Stimulated activated CD4-positive, alpha-beta T cell treated with anti-CD3 and anti-CD28 coated beads, Interleukin-4, amount 100 ng/mL, for 24 hours (primary cell): ENCODE measurements at places on chromosomes 1 and 21.

GRCh38 chr1:211210052-211210451, 49.1 kb upstream of the RCOR3 start:
- no peak for DNase-seq

- DNase-seq = no peak
Observed at GRCh38 chr1:56092684-56093570, 486.4 kb downstream of the PLPP3 start.

DNA sequence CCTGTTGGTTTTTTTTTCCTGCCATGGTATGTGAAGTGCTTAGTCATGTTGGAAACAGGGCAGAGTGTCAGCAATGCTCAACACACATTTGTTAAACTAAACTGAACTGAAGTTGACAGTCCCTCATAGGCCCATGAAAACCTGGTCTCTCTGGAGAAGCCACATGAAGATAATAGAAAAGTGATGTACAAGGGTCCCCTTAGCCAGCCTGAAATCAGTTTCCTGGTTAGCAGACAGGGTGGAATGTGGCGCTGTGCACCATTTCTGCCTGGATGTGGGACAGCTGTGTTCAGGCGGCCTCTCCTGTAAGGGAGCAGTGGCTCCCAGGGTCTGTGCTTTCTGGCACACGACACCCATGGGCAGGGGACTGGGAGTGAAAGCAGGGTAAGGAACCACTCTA, 9.9 kb upstream of the CHI3L1 start:
- DNase-seq = no peak

GRCh38 chr1:18293291-18293690, 185.7 kb downstream of the IGSF21 start:
- no peak for DNase-seq

- DNase-seq = no peak
Observed at GRCh38 chr1:24119859-24120756, 8.2 kb upstream of the MYOM3 start.

DNA sequence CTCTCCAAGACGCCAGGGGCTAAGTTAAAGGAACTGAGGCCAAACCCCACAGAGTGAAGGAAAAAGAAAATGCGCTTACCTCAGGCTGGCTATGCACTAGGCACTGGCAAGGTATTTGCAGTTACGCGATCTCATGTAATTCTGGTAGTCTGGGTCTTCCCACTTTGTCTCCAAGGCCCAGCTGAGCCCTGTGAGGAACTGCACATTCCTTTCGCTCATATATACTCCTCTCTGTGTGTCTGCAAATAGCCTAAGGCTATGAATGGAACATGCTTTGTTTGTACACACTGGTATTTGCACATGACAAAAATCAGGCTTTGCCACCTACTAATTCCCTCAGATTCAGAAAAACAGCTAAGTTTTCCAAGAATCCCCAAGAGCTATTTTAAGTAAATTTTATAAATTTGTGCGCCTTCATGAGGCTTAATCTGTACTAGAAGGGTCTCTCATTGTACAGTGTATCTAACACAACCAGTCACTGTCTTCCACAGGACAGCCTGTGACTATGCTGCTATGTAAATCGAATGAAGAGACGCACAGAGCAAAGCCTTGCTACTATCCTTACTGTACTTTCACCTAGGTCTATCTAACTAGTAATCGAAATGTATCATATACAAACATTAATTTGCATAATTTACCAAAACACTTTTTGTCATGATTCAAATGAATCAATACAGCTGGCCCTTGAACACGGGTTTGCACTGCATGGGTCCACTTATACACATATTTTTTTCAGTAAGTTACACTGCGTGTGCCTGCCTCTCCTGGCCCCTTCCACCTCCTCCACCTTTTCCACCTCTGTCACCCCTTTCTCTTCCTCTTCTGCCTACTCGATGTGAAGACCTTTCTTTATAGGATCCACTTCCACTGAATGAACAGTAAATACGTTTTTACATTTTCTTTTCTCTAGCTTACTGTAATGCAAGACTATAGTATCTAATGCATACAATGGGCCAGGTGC, 87.0 kb downstream of the SIPA1L2 start:
- DNase-seq = no peak

DNA sequence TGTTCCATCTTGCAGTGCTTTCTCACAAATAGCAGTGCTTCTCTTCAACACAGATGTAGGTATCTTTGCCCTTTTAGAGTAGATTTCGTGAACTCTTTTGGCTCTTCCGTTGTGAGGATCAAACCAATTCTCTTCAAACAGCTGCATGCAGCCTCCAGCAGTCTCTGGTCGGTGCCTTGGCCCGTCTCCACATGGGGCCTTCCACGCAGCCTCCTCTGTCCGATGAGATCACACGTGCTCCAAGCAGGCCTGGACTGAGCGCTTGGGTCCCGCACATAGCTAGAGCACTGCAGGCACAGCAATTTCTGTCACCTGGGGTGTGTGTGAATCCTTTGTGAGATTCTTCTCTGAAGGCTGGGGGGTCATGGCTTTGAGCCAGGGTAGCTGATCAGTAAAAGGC, 82.8 kb upstream of the KCNE2 start:
- DNase-seq = no peak

GRCh38 chr1:11793819-11794218, 11.9 kb downstream of the MTHFR start:
- DNase-seq = no peak

- no peak for DNase-seq
Observed at GRCh38 chr1:7638078-7638477, 133.0 kb upstream of the VAMP3 start.

- peak; percentile 22 for DNase-seq
Observed at GRCh38 chr1:229410692-229411433, 23.0 kb downstream of the ACTA1 start.

DNA sequence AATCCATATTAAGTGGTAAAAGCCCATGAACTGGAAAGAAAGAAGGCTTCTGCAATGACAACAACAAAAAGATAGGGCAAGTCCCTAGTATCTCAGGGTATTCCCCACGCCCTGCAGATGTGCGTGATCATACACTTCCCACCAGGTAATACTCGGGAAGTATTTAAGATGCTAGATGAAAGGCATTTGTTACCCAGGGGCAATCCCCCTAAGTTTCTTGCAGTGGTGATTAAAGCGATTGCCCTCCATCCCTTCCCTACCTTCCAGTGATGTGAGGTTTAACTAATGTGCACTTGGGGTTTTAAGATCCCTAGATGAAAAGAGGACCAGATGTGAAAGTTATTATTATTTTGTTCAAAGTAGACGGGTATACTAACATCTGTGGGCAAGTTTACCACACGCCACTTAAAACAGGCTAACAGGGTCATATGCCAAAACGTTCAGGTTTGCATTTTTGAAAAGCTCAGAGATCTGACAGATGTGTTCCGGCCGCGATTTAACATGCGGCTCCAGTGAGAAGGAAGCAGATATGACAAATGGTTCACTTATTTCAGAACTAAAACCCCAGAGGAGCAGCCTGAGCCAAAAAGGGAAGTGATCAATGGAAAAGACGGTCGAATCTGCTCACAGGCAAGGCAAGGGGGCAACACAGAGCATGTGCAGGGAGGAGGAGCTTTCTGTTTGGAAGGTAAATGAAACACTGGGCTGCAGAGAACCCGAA, 17.4 kb downstream of the TIAM1 start:
- DNase-seq = peak; percentile 76

GRCh38 chr1:180862305-180862704, 50.4 kb upstream of the KIAA1614 start:
- DNase-seq = no peak

- no peak for DNase-seq
Observed at GRCh38 chr1:205512059-205513045, 7.9 kb downstream of the CDK18 start.

DNA sequence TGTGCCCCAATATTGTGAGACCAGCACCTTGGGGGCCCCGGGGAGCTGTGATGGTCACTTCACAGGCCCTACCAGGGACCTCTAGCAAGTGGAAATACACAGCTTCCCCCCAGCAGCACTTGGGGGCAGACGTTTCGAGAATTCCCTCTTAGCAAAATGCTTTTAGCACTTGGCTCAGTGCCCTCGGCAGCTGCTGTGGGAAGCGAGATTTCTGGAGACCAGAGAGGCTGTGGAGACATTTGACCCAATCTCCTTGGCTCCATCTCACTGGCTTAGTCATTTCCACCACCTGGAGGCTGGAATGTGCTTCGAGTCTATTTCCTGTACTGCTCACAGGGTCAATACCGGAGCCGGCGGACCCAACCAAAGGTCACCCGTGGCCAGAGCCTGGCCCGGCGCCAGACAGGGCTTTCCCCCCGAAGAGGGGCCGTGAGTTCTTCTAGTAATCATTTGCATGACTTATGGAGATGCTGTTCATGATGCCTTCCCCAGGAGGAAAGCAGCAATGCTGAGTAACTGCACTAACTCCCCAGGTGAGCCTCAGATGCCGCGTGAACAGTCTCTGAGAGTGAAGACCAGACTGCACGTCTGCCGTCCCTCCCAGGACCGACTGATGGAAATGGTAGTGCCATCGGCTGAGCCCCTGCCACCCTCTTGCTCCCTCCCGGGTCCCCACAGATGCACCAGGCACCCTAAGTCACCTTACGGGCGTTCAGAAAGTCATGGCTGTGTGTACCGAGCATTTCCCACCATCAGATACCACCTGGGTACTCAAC, 4.4 kb upstream of the C2CD2 start:
- no peak for DNase-seq

- DNase-seq = no peak
Observed at GRCh38 chr1:115099693-115100050, 10.4 kb upstream of the TSPAN2 start.

GRCh38 chr1:65527707-65528503, 107.4 kb downstream of the LEPR start:
- no peak for DNase-seq

GRCh38 chr1:176994931-176995596, 169.4 kb downstream of the ASTN1 start:
- DNase-seq = no peak

- DNase-seq = no peak
Observed at GRCh38 chr1:34276606-34277005, 99.9 kb downstream of the C1orf94 start.

DNA sequence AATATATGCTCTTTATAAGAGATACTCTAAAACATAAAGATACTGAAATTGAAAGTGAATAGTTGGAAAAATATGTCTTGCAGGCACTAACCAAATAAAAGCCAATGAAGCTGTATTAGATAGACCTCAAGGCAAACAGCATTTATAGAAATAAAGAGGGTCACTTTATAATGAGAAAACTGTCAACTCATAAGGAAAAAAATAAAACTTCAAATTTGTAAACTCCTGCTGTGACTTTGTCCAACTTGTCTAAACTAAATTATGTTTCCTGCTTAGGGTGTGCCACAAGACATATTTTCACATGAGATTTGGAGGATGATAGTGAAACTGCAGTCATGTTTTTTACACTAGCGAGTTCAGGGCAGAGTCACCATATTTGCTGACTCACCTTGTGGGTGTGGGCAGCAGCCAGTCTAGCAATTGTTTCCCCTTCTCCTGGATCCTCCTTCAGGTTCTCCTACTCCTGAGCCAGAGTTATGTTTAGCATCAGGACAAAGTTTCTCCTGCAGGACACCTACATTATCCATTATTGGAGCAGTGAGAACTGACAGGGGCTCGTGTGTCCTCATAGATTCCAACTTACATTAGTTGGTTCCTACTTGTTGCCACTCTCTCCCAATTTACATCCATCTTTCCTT, 43.8 kb downstream of the CD53 start:
- peak; percentile 35 for DNase-seq

DNA sequence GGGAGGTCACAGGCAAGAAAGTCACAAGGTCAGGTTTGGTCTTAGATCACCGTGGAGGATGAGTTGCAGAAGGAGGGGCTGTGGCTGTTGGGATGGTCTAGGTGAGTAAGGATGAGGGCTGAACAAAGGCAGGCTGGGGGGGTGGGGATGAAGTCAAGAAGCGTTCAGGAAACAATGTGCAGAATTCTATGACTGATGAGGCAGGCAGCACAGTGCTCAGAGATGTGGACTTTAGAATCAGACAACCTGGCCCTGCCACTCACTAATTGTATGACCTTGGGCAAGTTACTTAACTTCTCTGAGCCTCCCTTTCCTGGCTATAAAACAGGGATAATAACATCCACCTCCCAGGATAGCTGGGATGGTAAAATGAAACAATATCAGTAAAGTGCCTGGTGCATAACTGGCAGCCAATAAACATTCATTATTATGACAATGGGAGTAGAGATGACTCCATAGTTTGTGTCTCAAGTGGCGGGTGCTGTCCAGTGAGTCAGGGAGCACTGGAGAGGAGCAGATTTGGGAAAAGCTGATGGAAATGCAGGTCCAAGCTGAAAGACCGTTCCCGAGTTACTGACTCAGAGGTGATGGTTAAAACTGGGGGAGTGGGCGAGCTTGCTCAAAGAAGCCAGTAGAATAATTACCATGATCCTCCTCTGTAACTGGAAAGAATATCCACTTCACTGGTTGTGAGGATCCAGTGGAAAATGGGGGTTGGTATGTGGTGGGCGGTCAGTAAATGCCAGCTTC, 2.1 kb downstream of the TIE1 start:
- DNase-seq = no peak

DNA sequence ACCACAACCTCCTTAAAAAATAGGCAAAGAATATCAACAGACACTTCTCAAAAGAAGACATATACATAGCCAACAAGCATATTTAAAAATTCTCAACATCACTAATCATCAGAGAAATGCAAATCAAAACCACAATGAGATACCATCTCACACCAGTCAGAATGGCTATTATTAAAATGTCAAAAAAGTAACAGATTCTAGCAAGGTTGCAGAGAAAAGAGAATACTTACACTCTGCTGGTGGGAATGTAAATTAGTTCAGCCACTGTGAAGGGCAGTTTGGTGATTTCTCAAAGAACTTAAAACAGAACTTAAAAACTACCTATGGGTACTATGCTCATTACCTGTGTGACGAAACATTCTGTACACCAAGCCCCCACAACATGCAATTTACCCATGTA, 20.7 kb downstream of the CD1B start:
- no peak for DNase-seq

DNA sequence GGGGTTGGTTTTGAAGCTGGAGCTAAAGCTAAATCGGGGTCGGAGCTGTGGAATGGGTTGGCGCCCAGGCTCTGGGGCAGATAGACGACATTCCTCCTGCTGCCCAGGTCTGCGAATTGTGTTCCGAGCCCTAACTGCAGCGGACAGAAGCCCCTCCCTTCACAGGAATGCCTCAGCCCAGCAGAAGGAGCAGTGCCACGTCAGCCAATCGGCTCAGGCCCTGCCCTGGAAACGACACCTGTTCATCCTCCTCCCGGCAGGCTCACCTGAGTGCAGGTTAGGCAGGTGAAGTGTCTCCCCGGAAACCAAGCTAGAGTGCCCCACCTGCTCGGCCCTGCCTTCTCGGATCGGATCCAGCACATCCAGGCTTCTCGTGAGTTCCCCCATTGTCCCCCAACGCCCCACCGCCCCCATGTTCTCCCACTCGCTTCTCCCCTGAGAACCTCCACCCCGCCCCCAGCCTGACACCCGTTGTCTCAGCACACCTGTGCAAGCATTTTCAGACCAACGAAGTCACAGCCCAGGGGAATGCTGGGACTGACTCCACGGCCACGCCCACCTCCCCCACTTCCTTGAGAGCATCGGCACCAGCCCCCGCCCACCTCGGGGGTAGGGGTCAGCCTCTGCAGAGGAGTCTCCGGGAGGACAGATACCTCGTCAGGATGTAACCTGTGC, 775 bp downstream of the TMEM125 start:
- no peak for DNase-seq

- DNase-seq = no peak
Observed at GRCh38 chr1:109947582-109948284, 36.8 kb upstream of the AHCYL1 start.

GRCh38 chr1:205508227-205508714, 3.8 kb downstream of the CDK18 start:
- DNase-seq = no peak

GRCh38 chr1:160646711-160647328, at the start of gene SLAMF1:
Gene SLAMF1 (minus strand): TSS chr1:160647044. CDS start chr1:160646945, 99 bp downstream.
- peak; percentile 61 for DNase-seq

GRCh38 chr1:53246261-53247134, 8.2 kb upstream of the MAGOH start:
- DNase-seq = no peak
